ENCODE measurements at places on chromosomes 11 and 22.

- peak; percentile 3 for DNase-seq
Measured at GRCh38 chr11:16820324-16821092, 82.1 kb downstream of the C11orf58 start.

GRCh38 chr11:34250732-34251588, 106.8 kb downstream of the ABTB2 start:
- no peak for DNase-seq

GRCh38 chr22:36968249-36968964, 50.8 kb downstream of the TST start:
- no peak for DNase-seq

- DNase-seq: no peak
Measured at GRCh38 chr11:9607511-9607899, 34.0 kb downstream of the WEE1 start.

- DNase-seq: no peak
Measured at GRCh38 chr11:116119158-116119557, 614.9 kb upstream of the CADM1 start.

Data from NCI-H510A (cell line).